ENCODE measurements at places on chromosomes 3 and 15. TPM values are rescaled to one million over a fixed set of nuclear protein-coding genes. Genes with fewer than 3 reads are reported as not detected.

DNA sequence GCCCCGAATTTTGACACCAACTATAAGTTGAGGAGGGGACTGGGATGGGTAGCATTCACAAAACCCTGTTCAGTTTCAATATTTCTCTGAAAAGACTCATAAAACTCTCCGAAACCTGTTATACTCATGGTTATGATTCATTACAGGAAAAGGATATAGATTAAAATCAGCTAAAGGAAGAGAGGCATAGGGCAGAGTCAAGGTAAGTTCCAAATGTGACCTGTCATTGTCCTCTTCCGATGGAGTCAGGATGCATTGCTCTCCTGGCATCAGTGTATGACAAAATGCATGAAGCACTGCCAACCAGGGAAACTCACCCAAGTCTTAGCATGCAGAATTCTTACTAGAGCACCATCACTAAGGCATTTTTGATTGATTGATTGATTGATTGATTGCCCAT is 525.0 kb upstream of the NAALADL2 start:
- H3K4me1 ChIP-seq, result no peaks in the 10 kb centered on the region
- H3K27ac ChIP-seq, result no peak overlapping the region
- DNase-seq, result no peak
- H3K27me3 ChIP-seq, result no peaks in the 10 kb centered on the region
- no peaks in the 10 kb centered on the region for H3K36me3 ChIP-seq

GRCh38 chr3:132047209-132047608 is 12.4 kb upstream of the CPNE4 start:
- H3K27me3 ChIP-seq, result no peaks in the 10 kb centered on the region
- H3K27ac ChIP-seq, result no peak overlapping the region
- H3K36me3 ChIP-seq, result no peaks in the 10 kb centered on the region
- no peak for DNase-seq

DNA sequence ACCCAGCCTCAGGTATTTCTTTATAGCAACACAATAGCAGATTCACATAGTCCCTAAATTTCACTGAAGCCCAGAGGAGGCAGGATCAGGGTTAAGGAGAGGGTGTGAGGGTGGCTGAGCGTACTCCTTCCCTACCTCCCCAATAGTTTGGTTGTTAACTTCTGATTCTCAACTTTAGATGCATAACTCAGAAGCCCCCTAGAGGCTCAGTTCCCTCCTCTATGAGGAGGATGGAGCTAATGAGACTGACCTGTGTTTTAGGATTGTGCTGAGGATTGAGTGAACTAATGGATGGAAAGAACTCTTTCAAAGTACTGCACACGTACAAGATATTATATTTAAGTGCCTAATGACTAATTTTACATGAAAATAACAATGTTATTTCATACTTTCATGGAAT is 249.3 kb upstream of the SOX14 start:
- no peak for DNase-seq
- no peaks in the 10 kb centered on the region for H3K27me3 ChIP-seq
- no peaks in the 10 kb centered on the region for H3K4me1 ChIP-seq
- H3K4me3 ChIP-seq, result no peak overlapping the region
- H3K36me3 ChIP-seq, result no peaks in the 10 kb centered on the region
- H3K27ac ChIP-seq, result no peak overlapping the region

- no peak for DNase-seq
- H3K27ac ChIP-seq, result no peak overlapping the region
- H3K4me1 ChIP-seq, result no peaks in the 10 kb centered on the region
- no peaks in the 10 kb centered on the region for H3K27me3 ChIP-seq
Observed at GRCh38 chr3:171532294-171532693, 72.1 kb upstream of the TNIK start.

DNA sequence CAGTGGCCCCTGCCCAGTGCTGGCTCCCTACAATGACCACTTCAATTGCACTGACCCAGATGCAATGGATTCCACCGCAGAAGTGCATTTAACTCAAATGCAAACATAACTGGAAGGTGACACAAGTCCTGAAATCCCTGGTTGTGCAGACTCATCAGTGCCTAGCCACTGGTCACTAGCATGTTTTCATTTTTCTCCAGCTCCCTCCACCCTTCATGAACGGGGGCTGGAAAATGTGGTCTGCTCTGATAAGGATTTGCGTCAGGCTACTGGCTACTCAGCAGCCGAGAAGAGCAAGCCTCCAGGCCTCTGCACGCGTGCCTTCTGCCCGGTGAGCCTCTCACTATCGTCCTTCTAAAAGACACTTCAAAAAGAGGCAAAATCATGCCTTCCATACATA is 27.4 kb upstream of the FURIN start:
- H3K36me3 ChIP-seq, result no peaks in the 10 kb centered on the region
- peaks cover 18% of the 10 kb centered on the region for H3K4me1 ChIP-seq
- H3K27ac ChIP-seq, result no peak overlapping the region
- no peaks in the 10 kb centered on the region for H3K27me3 ChIP-seq
- no peak for DNase-seq

DNA sequence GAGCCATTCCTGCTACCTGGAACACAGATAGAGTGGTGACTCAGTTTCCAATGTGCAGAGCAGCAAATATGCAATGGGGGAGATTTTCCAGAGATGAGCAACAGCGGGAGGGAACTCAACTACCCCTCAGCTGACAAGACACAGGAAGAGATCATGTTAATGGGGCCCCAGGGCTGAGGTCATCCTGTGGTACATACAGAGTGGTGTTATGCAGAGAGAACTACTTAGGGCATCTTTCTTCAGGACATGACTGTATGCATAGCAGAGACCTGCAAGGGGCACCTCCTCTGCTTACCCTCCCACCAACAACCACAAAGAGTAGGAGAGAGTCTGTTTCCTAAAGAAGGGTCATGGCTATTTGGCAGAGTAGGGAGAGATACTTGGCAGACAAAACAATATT is 6.8 kb upstream of the TBC1D5 start:
- no peaks in the 10 kb centered on the region for H3K4me1 ChIP-seq
- DNase-seq, result no peak
- no peak overlapping the region for H3K4me3 ChIP-seq

DNA sequence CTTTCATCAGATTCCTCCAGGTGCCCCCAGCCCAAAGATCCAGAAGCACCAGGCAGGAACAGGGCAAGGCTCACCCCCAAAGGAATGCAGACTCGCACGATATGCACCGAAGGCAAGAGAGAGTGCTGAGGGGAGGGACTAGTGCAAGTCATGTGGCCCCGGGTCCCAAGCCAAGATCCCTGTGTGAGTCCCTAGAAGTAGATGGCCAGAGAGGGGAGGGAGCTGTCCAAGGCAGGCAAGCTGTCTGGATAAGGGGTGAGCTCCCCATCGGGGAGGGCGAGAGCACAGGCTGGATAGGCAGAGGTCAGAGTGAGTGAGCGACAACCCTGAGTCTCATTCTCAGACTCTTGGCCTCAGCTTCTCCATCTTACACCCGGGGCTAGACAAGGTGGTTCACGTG is 171.5 kb upstream of the LINGO1 start:
- H3K4me3 ChIP-seq, result no peak overlapping the region
- no peak overlapping the region for H3K27ac ChIP-seq
- H3K4me1 ChIP-seq, result no peaks in the 10 kb centered on the region
- no peak for DNase-seq
- H3K27me3 ChIP-seq, result no peaks in the 10 kb centered on the region
- H3K36me3 ChIP-seq, result no peaks in the 10 kb centered on the region

SCN5A gene
- not detected for total RNA-seq

AMT gene
- 58.3 TPM for total RNA-seq
